Thoracic aorta (tissue), 2 donors: ENCODE measurements at places on chromosomes 2 and 18.

- H3K4me3 ChIP-seq: no peak overlapping the region
- no peaks in the 10 kb centered on the region for H3K36me3 ChIP-seq
Observed at GRCh38 chr2:222592176-222592575, 63.7 kb downstream of the FARSB start.

DNA sequence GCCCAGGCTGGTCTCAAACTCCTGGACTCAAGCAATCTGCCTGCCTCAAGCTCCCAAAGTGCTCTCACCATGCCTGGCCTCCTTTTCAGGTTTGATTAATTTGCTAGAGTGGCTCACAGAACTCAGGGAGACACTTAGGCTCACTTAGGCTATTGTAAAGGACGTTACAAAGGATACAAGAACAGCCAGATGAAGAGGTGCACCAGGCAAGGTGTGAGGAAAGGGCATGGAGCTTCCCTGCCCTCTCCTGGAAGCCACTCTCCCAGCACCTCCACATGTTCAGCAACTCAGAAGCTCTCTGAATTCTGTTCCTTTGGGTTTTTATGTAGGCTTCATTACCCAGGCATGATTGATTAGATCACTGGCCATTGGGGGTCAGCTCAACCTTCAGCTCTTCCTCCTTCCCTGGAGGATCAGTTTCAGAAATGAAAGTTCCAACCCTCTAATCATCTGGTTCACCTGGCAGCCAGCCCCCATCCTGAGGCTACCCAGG lies 78.7 kb upstream of the RGPD5 start:
- no peak for DNase-seq
- H3K4me1 ChIP-seq: no peaks in the 10 kb centered on the region
- no peak overlapping the region for H3K4me3 ChIP-seq

- H3K27ac ChIP-seq: no peak overlapping the region
- H3K4me1 ChIP-seq: peaks cover 7% of the 10 kb centered on the region
- no peaks in the 10 kb centered on the region for H3K27me3 ChIP-seq
- H3K4me3 ChIP-seq: no peak overlapping the region
Observed at GRCh38 chr18:7856733-7857132, 289.6 kb downstream of the PTPRM start.

DNA sequence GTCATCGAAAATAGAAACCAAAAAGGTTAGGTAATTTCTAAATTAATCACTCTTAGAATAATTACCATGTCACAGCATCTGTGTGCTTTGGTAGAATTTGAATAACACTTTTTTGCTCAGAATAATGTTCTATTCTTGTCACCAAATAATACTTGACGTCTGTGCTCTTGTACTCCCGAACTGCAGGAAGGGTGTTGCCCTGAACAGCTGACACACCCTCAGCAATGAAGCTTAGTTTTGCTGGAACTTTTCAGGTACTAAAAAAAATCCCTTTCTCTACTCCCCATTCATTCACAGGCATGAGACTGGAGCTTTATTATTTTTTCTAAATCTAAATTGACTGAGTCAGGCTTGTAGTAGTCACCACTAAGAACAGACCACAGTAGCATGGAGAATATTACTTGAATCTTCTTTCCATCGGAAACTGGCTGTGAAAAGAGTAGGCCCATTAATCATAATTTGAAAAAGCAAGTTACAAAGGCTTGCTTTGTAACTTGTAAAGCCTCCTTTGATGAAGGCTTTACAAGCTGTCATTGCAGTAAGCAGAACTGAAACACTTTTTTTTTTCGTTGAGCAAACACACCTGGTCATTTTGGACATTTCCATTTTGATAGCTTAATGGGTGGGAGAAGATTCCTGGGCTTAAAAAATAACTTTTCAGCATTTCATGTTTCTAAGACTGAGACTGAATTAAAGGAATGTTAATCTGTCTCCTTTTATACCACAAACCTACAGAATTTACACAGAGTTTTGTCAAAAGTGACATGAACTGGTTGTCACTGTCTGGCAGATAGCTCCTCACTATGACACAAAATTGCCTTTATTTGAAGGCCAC lies 70.3 kb upstream of the PELI1 start:
- DNase-seq: no peak
- H3K4me1 ChIP-seq: no peaks in the 10 kb centered on the region
- H3K36me3 ChIP-seq: no peaks in the 10 kb centered on the region
- no peak overlapping the region for H3K27ac ChIP-seq

DNA sequence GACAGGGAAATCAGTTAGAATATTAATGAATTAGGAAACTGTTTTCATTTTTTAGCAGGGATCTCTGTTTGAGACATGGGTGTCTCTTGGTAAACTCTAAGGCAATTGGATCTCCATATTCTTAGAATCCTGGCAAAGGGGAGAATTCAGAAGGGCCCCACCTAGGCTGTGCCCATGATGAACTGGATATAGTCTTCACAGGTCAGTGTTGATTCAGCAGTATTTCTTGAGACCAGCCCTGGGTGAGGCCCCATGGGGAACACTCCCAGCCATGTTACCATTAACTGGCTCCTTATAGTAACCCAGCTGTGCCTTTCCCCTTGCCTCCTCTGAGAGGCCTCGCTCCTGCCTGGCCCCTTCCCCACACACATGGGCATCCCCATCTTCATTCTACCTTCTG lies 76.7 kb downstream of the TCF7L1 start:
- no peak overlapping the region for H3K4me3 ChIP-seq
- no peak for DNase-seq
- H3K4me1 ChIP-seq: peaks cover 5% of the 10 kb centered on the region
- no peaks in the 10 kb centered on the region for H3K36me3 ChIP-seq
- no peaks in the 10 kb centered on the region for H3K27me3 ChIP-seq

DNA sequence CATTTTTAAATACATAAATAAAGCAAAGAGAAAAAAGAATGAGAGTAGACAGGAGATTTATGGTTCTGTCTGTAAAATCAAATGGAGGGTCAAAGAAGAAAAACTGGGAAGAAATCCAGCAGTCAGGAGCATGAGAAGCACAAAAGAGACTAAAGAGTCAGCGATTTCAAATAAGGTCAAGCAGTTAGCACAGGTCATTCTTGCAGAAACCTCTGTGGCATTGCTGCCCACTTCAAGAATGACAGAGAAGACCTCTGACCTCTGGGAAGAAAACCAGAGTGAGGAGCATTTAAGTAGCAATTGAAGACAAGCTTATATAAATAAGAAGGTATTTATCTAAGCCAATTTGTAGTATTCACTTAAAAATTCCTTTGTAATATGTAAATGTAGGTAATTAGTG lies 172.0 kb upstream of the SPOPL start:
- H3K36me3 ChIP-seq: no peaks in the 10 kb centered on the region
- no peak overlapping the region for H3K4me3 ChIP-seq
- no peak for DNase-seq
- H3K4me1 ChIP-seq: no peaks in the 10 kb centered on the region
